ENCODE measurements at places on chromosomes 2 and 18.

DNA sequence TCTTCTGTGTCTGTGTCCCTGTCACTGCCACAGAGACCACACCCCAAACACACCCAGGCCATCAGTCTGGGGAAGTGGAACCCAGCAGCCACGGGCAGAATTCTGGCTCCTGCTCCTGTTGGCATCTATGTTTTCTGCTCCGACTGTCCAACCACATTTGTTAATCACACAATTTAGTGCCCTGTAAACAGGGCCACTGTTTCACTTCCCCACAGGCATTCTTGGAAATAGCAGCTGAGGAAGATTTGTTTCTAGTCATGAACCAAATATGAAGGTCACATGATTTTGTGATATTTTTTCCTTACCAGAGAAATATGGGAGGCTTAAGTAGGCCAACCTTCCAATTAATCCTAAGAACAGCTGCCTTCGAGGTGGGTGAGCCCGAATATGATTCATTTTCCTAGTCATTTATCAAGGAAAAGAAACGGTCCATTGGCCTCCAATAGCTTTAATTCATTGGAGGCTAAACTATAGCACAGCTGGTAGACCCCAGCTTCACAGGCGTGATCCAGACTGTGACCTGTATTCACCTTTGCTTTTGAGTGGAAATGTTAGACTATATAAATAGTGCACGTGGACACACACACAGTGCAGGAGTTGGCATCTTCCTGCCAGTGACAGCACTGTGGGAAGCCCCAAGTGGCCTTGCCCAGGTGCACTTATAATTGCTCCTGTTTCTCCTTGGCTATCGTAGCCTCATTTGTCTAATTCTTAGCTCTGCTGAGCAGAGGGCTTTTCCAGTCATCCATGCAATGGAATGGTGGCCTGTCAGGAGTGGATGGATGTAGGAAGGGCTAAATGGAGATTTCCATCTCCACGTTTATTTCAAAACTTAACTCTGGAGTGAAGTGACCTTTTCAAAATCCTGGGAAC is 267.9 kb downstream of the LPIN1 start:
- DNase-seq = no peak

DNA sequence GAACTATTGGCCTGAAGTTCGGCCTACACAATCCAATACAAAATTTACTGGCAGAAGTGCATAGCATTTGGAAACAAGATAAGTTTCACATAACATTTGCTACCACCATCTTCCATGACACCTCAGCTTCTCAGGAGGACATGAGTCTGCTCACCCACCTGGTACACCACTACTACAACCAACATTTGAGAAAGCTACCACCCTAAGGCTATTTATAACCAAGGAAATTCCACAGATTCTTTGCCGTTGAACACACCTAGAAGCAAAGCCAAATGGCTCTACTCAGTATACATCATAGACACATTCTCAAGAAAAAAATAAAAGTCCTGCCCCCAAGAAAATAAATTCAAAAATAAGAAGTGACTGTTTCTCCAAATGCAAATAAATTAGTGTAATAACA is 145.3 kb downstream of the SPAG16 start:
- no peak for DNase-seq

GRCh38 chr2:26932974-26933373 is 37.5 kb upstream of the MAPRE3 start:
- DNase-seq = no peak

GRCh38 chr2:8049851-8050571 is 631.8 kb upstream of the ID2 start:
- no peak for DNase-seq

GRCh38 chr2:154532763-154533162 is 165.7 kb upstream of the KCNJ3 start:
- no peak for DNase-seq

- no peak for DNase-seq
These were observed 482.7 kb downstream of the DLGAP1 start for GRCh38 chr18:3972291-3972930.

GRCh38 chr2:225104971-225105370 is 62.7 kb upstream of the DOCK10 start:
- DNase-seq = no peak

DNA sequence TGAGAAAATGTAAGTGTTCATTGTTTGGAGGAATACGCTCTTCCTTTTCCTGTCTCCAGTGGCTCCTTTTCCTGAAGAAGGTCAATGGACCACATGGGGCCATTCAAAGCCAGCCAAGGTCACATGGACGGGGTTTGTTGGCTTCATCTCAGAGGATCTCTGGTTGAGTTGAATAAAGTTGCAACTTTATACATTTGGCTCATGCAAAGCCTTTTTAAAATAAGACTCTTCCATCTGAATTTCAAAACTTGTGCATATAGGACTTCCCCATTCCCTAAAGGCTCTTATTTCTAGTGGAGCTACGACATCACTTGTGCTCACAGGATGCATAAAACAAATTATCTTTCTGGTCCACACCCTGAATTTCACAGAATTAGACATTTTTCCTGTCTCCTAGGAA is 235.5 kb downstream of the CMPK2 start:
- DNase-seq = no peak

DNA sequence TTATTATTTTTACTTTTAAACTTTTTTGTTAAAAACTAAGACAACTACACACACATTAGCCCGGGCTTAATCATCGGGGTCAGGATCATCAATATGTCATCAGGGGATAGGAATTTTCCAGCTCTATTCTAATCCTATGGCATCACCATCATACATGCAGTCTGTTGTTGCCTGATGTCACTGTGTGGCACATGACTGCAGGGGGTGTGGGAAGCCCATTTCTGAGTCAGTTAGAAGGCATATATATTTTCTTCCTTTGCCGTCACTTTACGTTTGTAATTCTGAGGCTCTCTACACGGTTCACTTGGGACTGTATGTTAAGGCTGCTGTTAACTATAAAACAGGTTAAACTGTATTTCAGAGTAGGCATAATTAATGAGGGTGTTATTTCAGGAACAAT is 144.4 kb upstream of the ITGA6 start:
- DNase-seq = no peak
